ENCODE measurements at places on chromosomes 12 and 14. TPM values are rescaled to one million over a fixed set of nuclear protein-coding genes. Genes with fewer than 3 reads are reported as not detected.

ZNF385A gene
- 88.4 TPM for total RNA-seq

MYH6 gene
- not detected for total RNA-seq

IRAK3 gene
- total RNA-seq: 23.1 TPM

SLC25A47 gene
- total RNA-seq: not detected

RNASE7 gene
- 0.94 TPM for total RNA-seq

APOLD1 gene
- 35.9 TPM for total RNA-seq

LRRC9 gene
- 0.08 TPM for total RNA-seq

REM2 gene
- 0.18 TPM for total RNA-seq

GAPDH gene
- total RNA-seq: 2,120 TPM

GOLGA3 gene
- total RNA-seq: 79.5 TPM

FOXG1 gene
- not detected for total RNA-seq

ZFYVE21 gene
- 90.9 TPM for total RNA-seq

SMIM41 gene
- total RNA-seq: 0.78 TPM

SCNN1A gene
- total RNA-seq: 63.8 TPM

FSCB gene
- 0.49 TPM for total RNA-seq

OR4E2 gene
- total RNA-seq: not detected

BRI3BP gene
- 6.8 TPM for total RNA-seq

DPPA3 gene
- total RNA-seq: not detected

PTPRB gene
- total RNA-seq: 28.6 TPM

RBM19 gene
- total RNA-seq: 60.0 TPM

CCDC197 gene
- total RNA-seq: not detected

EIF2S1 gene
- 75.9 TPM for total RNA-seq
